ENCODE measurements at places on chromosomes 7 and 10. TPM values are rescaled to one million over a fixed set of nuclear protein-coding genes. Genes with fewer than 3 reads are reported as not detected.

The HOXA10 gene
- 0.36 TPM for polyA plus RNA-seq

The ZNF736 gene
- polyA plus RNA-seq: 1.3 TPM

The AGBL3 gene
- polyA plus RNA-seq: 0.12 TPM

The P4HA1 gene
- polyA plus RNA-seq: 20.1 TPM

The TMEM184A gene
- not detected for polyA plus RNA-seq

The CDC14C gene
- not detected for polyA plus RNA-seq

The IMPDH1 gene
- polyA plus RNA-seq: 152 TPM

The PVRIG gene
- 0.27 TPM for polyA plus RNA-seq

The CC2D2B gene
- polyA plus RNA-seq: 0.08 TPM

The PLEKHS1 gene
- not detected for polyA plus RNA-seq

The GPR158 gene
- polyA plus RNA-seq: not detected

The CALY gene
- not detected for polyA plus RNA-seq

The OR2A5 gene
- polyA plus RNA-seq: not detected

The SPDYE8 gene
- polyA plus RNA-seq: not detected

The STK31 gene
- polyA plus RNA-seq: not detected

The FBXW4 gene
- polyA plus RNA-seq: 1.1 TPM

The ENO4 gene
- polyA plus RNA-seq: not detected

The CRTAC1 gene
- not detected for polyA plus RNA-seq

The SNX10 gene
- 29.5 TPM for polyA plus RNA-seq

The AVPI1 gene
- polyA plus RNA-seq: 11.2 TPM

The FOXI2 gene
- not detected for polyA plus RNA-seq

The CLDN3 gene
- not detected for polyA plus RNA-seq

The HOXA9 gene
- polyA plus RNA-seq: 2.3 TPM

The FANK1 gene
- not detected for polyA plus RNA-seq

The TIMM23B gene
- 6.6 TPM for polyA plus RNA-seq

The CPVL gene
- polyA plus RNA-seq: 1,111 TPM

The OPALIN gene
- not detected for polyA plus RNA-seq

The ACTR3C gene
- polyA plus RNA-seq: 0.76 TPM

The RGS10 gene
- 75.8 TPM for polyA plus RNA-seq

The PUS7 gene
- polyA plus RNA-seq: 1.3 TPM

The LGI1 gene
- not detected for polyA plus RNA-seq

The ZWINT gene
- polyA plus RNA-seq: 1.1 TPM

The FKBP9 gene
- 4.2 TPM for polyA plus RNA-seq

The PPP3CB gene
- 4.8 TPM for polyA plus RNA-seq

The CYP2C18 gene
- polyA plus RNA-seq: not detected

The RSPH10B gene
- not detected for polyA plus RNA-seq

The PPA1 gene
- polyA plus RNA-seq: 125 TPM

The TYW1B gene
- 1.1 TPM for polyA plus RNA-seq

The EVX1 gene
- polyA plus RNA-seq: not detected

The TDRD1 gene
- not detected for polyA plus RNA-seq

The PLCE1 gene
- polyA plus RNA-seq: 0.02 TPM

The HMX2 gene
- polyA plus RNA-seq: not detected

The SLC13A1 gene
- not detected for polyA plus RNA-seq

The ADCY1 gene
- 0.01 TPM for polyA plus RNA-seq

The FKBP14 gene
- polyA plus RNA-seq: 1.9 TPM

The SVIL gene
- polyA plus RNA-seq: 2.1 TPM

The IKZF1 gene
- polyA plus RNA-seq: 80.2 TPM

Measured in CD14-positive monocyte (primary cell).